ENCODE measurements at places on chromosomes 5 and 9.
A peak's percentile ranks its signal among the peaks of the same experiment; 100 is the strongest.

DNA sequence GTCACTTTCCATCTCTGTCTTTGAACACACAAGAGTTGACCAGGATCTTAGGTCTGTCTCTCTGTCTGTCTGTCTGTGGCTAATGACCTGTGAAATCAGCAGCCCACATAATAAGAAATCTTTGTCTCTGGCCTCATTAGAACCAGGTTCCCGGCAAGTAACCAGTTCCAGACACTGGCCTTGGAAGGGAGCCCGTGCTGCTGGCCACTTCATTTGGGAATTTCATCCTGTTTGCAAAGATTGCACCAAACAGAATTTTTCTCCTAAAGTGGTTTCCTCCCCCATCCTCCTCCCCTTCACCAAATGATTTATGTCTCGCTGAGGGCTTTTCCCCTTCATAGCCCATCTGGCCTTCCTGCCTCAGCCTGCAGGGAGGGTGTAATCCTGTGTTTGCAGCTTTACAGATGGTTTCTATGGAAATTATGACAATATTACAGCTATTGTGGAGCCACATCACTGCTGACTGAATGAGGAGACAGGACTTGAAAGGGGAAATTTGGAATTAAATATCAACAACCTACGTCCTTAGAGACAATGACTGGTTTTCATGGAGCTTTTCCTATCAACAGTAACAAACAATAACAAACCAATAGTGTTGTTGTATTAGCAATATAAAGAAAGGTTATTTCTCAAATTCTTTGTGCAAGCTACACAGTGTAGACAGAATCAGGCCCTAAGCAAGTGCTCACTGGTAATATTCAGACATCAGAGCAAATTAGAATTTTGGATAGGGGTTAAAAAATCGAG, 25.7 kb downstream of the DPYSL3 start:
- peak; percentile 21 for DNase-seq

DNA sequence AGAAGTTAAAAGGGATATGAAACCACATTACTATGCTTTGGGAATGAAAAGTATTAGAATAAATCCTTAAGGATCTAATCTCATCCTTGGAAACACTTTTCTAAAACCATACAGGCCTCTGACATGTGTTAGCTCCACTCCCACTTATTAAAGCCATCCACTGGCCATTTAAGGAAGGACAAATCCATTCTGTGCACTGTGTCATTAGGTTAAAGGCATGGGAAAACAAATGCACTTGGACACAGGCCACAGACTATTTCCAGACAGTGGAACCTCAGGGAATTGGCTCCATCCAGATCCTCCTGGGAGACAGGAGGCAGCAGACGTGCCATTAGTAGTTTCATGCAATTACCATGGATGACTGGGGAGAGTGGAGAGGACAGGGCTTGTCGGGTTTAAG, 454.9 kb downstream of the ENC1 start:
- no peak for DNase-seq

- no peak for DNase-seq
Observed at GRCh38 chr5:72075461-72075860, 31.8 kb upstream of the MAP1B start.

- peak; percentile 3 for DNase-seq
Observed at GRCh38 chr9:38620483-38621433, at the start of gene ANKRD18A. ANKRD18A (minus strand) TSS chr9:38620596; CDS start chr9:38620285, 311 bp downstream.

- DNase-seq = no peak
Observed at GRCh38 chr9:134644725-134645606, 3.4 kb downstream of the COL5A1 start.

DNA sequence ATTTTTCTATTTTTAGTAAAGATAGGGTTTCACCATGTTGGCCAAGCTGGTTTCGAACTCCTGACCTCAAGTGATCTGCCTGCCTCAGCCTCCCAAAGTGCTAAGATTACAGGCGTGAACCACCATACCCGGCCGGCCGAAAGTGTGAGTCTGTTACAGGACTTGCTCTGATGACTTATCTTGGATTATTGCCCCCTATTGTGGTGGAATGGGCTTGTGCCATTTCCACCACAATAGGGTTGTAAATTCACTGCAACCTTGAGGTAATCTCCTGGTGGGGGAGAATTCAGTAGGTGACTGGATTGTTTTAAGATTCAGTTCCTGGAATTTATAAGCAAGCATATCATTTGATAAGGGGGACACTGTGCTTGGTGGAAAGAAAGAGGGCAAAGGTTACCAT, 15.0 kb upstream of the HMGCR start:
- no peak for DNase-seq

DNA sequence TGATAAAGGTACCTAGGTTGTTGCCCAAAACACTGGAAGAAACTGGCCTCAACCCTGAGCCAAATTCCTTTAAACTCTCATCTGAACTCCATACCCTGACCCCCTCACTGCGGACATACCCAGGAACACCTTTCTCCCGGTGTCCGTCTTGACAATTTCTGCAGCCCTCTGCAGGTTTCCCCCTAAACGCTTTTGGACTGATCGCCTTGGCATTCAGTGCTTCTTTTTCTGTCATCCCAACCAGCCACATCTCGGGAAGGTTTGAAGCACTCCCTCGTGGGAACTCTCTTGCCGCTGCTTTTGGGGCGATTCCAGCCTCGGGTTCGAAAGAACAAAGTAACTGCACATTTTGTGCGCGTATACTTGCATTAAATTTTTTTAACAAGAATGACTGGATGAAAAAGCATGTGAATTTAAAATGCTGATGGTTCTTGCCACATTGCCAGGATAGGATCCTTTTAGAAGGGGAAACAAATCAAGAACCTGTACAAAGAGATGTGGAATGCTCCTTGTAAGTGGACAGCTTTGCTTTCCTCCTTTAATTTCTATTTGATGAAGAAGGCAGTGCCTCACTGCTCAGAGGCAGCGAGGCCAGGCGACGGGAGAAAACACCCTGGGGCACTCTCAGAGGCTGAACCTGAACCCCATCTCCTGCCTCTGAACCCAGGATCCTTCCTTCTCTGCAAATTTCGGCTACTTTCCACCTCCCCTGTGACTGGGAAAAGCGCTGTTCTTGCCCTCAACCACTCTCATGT, 615 bp downstream of the PSMD5 start:
- DNase-seq = no peak

DNA sequence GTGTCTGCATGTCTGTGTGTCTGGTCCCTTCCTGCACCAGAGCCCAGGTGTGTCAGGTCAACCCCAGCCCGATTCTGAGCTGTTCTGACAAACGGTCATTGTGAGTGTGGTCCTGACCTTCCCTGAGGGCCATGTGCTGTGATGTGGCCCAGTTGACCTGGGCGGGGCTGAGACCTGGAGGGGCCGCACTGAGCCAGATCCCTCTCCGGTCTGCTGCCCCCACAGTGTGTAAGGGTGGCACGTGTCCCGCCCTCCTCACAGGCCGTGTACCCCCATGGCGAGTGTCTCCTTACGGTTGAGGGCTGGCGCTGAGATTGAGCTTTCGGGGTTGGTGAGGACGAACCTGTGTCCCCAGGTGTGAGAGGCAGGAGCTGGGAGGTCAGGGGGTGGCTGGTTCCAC, 136.5 kb downstream of the MRPL36 start:
- DNase-seq = no peak

- no peak for DNase-seq
Observed at GRCh38 chr9:74304598-74304997, 192.5 kb upstream of the RORB start.

- DNase-seq = no peak
Observed at GRCh38 chr9:100196215-100196614, 97.2 kb downstream of the INVS start.

GRCh38 chr9:89868100-89868499, 263.3 kb downstream of the GADD45G start:
- DNase-seq = no peak

DNA sequence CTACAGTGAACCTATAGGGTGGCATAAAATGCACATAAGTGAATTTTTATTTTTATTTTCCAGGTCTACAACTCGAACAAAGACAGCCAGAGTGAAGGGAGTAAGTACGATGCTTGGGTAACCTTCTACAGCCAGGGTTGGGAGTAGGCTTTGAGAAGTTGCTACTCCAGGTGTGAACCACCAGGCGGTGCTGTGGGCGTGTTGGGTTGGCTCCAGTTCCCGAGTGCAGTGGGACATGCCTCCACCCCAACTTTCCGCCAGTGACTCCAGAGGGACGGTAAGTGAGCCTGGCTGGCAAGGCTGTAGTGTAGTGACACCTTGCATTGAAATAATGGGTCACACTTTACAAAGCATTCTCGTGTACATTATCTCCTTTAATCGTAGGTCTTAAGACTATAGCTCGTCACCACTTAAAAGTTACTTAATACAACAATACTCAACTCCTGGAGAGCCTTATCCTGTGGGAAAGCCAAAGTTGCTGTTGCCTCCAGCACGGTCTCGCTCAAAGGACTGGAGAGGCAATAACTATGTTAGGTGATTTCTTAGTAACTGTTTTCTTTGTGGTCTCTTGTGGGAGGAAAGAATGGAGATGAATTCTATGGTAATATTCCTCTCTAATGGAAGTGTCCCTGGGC, 244.0 kb downstream of the ARHGAP26 start:
- no peak for DNase-seq

GRCh38 chr9:136061405-136061804, 33.7 kb downstream of the NACC2 start:
- DNase-seq = no peak

- DNase-seq = no peak
Observed at GRCh38 chr5:34487956-34488355, 168.2 kb upstream of the RAI14 start.

GRCh38 chr9:134669399-134669955, 27.9 kb downstream of the COL5A1 start:
- DNase-seq = no peak

DNA sequence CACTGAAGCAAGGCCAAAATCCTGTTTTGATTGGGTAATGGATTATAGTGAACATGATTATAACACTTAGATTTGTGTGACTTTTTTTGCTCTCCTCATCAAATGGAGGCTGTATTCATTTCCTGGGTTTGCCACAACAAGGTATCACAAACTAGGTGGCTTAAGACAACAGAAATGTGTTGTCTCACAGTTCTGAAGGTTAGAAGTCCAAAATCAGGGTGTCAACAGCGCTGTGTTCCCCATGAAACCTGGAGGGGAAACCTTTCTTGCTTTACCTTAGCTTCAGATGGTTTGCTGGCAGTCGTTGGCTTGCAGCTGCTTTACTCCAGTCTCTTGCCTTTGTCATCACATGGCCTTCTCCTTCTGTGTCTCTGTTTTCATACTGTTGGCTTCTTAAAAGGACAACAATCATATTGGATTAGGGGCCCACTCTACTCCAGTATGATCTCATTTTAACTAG, 32.4 kb downstream of the CDC42SE2 start:
- DNase-seq = no peak

- no peak for DNase-seq
Observed at GRCh38 chr5:80238097-80238496, 17.8 kb downstream of the SERINC5 start.

GRCh38 chr5:150895431-150896428, 9.1 kb downstream of the ZNF300 start:
- DNase-seq = no peak

DNA sequence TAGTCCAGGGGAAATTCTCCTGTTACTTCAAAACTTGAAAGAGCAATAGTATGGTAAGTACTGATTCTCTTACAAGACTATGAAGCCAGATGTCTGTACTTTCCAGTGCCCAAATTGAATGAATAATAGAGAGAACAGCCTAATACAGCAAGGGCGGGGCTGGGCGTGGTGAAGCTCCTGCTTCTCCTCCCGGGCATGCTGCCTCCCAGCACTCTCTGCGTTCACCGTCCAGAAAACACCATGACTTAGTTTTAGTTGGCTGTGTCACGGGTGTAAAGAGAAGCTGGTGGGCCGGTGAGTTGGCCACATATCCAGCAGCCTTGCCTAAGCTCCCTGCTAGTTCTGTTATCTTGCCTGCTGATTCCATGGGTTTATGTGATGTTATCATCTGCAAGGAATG, 40.7 kb upstream of the ADAMTS2 start:
- DNase-seq = no peak

DNA sequence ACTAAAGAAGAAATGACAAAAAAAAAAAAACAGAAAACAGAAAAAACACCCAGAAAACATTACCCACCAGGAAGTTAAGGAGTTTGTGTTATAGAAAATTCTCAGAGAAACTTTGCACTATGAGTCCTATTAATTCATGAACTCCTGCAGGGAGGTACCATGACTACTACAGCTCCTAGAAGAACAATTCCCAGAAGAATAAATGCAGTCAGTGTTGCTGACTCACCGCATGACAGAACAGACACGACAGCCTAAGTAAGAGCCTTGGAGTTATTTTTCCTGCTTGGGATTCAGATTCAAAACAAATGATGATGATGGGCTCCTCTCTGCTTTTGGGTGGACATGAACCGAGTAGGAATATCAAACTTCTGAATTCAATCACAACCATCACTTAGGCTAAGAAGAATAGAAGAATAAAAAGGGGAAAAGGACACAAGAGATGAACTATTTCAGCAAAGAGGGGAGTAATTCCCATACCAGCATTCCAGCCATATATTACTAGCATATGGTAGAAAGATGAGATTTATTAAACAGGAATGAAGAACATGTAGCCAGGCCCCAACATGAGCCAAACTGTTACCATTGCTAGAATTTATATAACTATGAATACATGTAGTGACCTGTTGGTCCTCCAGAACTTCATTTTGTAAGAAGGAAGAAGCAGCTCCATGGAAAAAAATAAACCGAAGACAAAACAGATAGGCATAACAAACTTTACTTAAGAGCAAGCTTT, 209.6 kb upstream of the PDE4D start:
- no peak for DNase-seq

GRCh38 chr9:23229890-23230317, 596.1 kb downstream of the ELAVL2 start:
- DNase-seq = no peak

GRCh38 chr9:81771571-81771970, 82.2 kb upstream of the TLE1 start:
- DNase-seq = no peak

GRCh38 chr5:1874348-1874747, 8.4 kb downstream of the IRX4 start:
- DNase-seq = peak; percentile 50

DNA sequence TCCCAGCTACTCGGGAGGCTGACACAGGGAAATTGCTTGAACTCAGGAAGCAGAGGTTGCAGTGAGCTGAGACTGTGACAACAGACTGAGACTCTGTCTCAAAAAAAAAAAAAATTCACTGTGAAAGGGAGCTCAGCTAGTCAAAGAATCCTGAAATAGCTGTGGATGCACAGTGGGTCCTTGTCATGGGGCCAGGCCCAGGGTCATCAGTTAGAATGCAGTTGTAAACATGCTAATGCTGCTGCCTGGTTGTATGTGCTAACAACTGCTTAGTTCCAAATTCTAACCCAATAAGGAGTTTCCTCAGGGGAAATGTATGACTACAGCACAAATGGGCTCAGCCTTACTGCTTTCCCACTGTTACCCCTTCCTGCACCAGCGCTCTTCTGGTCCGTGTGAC, 84.0 kb downstream of the PALM2AKAP2 start:
- no peak for DNase-seq
